Esophagus squamous epithelium (tissue), 5 donors: ENCODE measurements at places on chromosomes 6 and 20.

DNA sequence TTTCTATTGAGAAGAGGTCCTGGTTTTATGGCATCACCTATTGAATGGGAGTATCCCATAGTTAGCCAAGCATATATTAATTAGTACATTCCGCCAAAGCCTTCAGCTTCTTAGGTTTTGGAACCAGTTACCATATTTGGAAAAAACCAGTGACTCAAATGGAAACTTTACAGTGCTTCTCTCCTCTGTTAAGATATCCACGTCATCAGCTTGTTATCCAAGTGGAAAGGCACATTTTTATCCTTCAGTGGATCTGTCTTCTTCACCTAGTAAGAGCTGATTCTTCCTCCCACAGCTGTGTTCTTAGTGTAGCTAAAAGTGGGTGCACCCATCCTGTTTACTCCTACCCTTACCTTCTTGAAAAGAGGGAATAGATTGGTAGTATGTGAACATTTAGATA lies 34.5 kb downstream of the TPD52L1 start:
- no peak for DNase-seq

- no peak for DNase-seq
Observed at GRCh38 chr20:45173522-45173921, 1.2 kb upstream of the PI3 start.

GRCh38 chr20:3826420-3826819 lies 6.1 kb downstream of the AP5S1 start:
- DNase-seq: no peak

- no peak for DNase-seq
Observed at GRCh38 chr20:62557999-62558408, 82.2 kb upstream of the GATA5 start.

DNA sequence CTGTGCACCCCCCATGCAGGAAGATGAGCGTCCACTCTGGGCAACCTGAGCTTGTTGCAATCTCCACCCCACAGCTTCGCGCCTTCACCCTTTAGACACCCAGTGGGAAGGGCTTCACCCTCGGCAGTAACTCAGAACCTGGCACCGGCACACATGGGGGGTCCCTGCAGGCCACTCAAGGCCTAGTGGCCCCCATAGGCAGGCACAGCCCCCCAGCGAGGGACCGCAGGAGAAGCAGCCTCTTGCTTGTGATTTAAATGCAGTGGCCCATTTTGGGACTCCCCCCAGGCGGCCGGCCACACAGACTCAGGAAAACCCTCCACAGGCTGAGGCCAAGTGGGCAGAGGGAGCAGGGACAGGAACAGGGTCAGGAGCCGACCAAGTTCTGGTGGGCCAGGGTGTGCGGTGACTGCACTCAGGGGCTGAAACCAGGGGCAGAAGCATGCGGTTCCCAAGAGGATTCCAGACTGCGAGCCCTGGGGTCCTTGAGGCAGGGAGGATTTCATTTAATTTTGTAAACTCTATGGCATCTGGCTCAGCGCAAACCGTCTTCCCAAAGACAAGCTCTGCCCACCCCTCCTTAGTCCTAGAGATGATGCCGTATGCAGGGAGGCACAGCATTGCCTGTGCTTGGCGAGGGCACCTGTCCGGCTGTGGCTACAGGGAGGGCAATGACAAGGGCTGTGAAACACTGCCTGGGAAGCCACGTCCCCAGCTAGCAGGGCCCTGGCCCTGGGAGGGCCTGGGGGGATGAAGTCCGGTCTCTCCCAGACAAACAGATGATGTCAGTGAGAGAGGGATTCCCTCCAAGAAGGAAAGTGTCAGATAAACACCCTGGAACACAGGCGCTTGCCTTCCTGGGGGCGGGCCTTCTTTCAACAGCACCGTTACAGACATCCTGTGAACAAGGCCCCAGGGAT lies 52.9 kb upstream of the GPR31 start:
- DNase-seq: no peak

GRCh38 chr6:114987281-114987680 lies 644.5 kb upstream of the HS3ST5 start:
- DNase-seq: no peak

- no peak for DNase-seq
Observed at GRCh38 chr6:136677822-136678221, 114.5 kb downstream of the MAP3K5 start.
